Right lobe of liver (tissue), 6 donors: ENCODE measurements at places on chromosomes 16 and 17.

DNA sequence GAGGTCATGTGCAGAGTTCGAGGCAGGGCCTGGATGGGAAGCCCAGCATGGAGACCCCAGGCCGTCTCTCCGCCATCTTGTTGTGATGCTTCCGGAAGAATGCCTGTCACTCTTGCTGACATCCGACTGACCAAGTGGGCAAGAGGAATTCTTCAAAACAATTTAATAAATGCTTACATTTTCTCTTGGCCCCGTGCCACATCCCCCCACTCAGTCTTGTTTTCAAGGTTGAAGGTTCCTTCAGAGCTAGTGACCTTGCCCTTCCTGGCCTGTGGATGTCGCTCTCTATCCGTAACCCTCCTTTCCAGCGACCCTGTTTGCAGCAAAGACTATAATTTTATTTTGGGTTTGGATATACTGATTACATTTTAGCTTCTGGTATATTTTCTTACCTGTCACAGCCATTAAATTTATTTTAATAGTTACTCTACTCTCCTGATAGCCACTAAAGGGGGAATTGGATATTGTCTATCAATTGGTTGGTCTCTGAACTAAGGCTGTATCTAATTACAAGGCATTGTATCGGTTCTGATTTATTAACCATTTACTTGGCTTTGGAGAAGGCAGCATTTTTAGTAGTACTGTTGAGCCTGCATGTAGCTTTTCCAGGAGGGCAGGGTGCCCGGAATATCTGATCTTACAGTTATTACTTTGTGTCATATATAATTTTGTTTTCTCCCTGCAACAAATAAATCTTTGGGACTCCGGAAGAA is 264.5 kb downstream of the WWOX start:
- no peak for DNase-seq

DNA sequence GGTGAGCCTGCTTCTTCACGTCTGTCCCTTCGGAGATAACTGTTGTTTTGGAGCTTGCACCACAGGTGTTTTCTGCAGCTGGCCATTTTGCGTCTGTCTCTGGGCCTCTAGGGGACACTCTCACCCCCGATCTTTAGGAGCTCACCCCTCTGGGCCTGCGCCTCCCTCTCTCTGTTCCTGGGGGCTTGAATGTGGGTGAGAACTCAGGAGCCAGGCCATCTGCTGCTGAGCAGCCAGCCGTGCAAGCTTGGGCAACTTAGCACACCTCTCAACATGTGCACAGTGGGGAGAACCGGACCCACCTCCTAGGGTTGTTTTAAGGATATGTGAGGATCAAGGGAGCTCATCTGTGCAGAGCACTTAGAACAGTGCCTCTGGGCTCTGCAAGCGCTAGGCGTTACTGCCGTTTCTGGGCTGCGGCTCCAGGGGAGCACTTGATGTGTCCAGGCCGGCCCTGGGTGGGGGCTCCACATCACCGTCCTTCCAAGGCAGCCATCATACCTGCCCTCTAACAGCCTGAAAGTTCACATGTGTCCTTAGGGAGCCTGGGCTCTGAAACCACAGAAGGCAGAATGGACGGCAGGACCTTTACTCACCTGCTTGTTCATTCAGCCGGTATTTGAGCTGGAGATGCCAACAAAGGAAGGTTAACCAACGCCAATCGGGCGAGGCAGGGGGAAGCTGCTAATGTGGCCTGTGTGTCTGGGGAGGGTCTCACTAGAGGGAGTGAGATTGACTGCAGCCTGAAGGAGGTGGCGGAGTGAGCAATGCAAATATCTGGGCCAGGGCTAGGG is 66.3 kb downstream of the MRC2 start:
- DNase-seq: no peak

GRCh38 chr17:42512246-42512645 is 23.8 kb upstream of the NAGLU start:
- DNase-seq: no peak

GRCh38 chr16:30644334-30644830 is 6.4 kb upstream of the PRR14 start:
- no peak for DNase-seq

GRCh38 chr17:28896491-28896883 is 1.0 kb downstream of the FLOT2 start:
- no peak for DNase-seq

GRCh38 chr17:42754782-42755181 is 6.2 kb upstream of the RAMP2 start:
- DNase-seq: no peak

GRCh38 chr16:80210787-80211186 is 330.0 kb upstream of the DYNLRB2 start:
- no peak for DNase-seq

GRCh38 chr17:68228817-68229570 is 18.8 kb upstream of the AMZ2 start:
- DNase-seq: no peak

DNA sequence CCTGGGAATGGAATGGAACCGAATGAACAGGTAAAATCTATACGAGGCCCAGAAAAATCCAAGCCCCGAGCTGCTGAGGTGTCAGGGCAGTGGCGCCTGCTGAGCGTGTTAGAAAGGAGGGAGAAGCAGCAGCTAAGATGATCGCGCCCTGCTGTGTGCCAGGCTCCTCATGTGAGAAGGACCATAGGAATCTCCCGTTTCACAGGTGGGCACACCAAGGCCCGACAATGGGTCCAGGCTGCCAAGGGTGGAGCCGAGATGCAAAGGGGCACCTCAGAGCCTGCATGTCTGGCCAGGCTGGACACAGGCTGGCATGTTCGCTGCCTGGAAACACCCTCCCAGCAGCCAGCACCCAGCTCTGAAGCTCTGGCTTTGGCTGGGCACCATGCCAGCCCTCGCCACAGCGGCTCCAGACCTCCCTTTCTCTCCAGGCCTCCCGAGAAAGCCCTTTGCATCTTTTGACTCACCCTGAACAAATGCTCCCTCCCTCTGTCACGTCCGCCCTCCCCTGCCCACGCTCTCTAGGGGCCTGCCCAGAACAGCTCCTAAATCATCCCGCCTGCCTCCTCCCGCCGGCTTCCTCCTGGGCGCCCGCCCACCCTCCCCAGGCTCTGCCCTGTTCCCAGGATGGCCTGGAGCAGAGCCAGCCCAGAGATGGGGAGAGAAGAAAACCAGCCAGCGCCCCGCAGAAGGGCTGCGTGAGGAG is 217.8 kb upstream of the GSE1 start:
- peak; percentile 67 for DNase-seq

GRCh38 chr17:29588562-29589411 is 661 bp downstream of the GIT1 start:
- no peak for DNase-seq

DNA sequence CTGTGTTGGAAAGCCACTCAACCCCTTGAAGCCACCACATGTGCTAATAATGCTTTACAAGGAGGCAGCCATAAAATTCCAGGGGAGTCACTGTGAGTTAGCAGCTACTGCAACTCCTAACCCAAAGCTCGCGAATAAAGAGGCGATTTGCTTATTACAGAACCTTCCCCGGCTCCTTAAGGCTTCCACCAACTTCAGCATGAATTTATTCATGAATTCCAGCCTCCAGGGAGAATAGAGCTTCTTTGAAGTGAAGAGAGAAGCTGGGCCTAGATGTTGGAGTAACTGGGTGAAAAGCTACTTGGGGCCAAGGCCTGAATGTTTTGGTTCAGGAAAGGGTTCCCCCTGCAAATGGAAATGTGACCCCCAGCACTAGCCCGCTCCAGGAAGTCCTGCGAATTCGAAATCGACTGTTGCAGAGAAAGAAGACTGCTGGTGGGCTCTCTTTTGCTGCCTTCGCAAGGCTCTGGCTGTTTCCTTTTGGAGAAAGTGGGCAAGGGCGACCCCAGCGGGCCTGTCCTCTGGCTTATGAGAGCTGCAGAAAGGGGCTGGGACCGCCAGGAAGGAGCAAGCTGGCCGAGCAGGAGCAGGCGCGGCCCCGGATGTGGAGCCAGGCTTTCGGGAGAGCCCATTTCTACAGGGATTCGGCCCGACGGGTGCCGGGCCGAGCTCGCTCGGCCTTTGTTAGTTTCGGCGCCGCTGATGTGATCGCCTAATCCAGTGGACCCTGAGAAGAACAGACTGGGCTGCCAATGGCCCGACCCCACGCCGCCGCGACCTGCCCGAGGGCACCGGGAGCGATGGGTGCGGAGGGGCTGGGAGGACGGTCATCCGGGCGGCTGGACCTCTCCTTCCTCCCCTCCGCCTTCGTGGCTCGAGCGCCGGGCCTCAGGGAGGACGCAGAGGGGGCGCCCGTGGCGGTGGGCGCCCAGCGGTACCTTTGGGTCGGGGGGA is 7.6 kb downstream of the CBX8 start:
- DNase-seq: peak; percentile 50

DNA sequence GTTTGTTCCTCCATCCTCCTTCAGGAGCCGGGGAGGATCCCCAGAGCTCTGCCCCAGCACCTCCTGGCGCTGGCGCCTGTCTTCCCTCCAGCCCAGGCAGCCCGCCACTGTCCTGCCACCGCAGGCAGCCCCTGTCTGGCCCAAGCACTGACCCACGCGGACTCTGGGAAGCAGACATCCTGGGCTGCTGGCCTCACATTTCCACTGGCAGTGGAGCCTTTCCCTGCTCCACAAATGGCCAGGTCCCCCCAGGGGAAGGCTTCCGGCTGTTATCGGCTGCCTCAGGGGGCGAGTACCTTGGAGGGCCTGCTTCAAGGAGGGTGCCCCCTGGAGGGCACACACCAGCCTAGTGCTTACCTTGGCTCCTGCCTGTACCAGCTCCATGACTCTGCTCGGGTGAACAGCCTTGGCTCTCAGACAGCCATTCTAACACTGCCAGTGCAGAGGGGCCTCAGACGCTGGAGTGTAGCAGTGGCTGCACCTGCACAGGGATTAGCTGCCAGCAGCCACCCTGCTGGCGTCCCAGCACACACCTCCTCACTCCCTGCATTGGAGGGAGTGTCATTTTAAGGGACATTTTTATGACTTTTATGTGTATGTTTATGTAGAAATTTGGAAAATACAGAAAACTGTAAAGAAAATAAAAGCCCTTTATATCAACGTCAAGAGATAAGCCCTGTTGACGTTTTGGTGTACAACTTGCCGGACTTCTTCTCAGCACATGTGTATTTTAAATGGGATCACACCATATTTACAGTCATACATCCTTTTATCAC is 21.0 kb downstream of the ACE start:
- DNase-seq: no peak

GRCh38 chr17:78999056-78999768 is 10.4 kb downstream of the CANT1 start:
- peak; percentile 7 for DNase-seq

DNA sequence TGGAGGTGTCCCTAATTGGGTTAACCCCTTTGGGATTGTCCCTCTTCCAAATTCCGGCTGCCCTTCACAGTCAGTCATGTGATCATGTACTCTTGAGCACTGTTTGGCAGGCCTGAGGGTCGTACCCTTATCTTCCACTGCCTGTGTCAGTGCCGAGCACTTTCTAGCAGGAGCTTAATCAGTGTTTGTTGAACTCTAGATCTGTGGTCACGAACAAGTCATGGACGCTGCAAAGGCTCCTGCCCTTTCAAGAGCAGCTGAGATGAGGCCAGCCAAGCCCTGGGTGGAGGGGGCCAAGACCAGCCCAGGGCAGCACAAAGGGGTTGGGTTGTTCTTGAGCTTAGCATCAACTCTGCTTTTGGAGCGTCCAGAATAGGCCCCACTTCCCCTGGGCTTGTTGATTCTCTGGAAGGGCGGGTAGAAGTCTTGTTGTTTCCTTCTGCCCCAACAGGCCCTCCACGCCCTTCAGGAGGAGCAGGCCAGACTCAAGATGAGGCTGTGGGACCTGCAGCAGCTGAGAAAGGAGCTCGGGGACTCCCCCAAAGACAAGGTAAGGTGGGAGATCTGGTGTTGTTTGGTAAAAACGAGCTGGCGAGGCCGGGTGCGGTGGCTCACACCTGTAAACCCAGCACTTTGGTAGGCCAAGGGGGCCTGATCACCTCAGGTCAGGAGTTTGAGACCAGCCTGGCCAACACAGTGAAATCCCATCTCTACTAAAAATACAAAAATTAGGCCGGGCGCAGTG is 5.3 kb downstream of the IFI35 start:
- DNase-seq: no peak

DNA sequence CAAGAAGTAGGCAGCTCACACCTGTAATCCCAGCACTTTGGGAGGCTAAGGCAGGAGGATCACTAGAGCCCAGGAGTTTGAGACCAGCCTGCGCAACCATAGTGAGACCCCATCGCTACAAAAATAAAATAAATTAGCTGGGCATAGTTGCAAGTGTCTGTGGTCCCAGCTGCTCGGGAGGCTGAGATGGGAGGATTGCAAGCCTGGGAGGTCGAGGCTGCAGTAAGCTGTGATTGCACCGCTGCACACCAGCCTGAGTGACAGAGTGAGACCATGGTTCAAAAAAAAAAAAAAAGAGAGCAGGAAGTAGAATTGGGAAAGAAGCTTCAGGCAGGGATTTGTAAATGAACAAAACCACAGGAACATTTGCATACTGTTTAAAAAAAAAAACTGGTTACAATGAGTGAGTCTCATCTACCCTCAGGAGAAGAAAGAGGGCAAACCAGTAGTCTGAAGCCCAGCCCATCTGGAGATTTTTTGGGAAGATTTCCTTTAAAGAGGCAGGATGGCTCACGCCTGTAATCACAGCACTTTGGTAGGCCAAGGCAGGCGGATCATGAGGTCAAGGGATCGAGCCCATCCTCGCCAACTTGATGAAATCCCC is 7.9 kb downstream of the MPV17L start:
- no peak for DNase-seq

GRCh38 chr17:19938736-19939135 is 38.9 kb downstream of the AKAP10 start:
- DNase-seq: no peak

DNA sequence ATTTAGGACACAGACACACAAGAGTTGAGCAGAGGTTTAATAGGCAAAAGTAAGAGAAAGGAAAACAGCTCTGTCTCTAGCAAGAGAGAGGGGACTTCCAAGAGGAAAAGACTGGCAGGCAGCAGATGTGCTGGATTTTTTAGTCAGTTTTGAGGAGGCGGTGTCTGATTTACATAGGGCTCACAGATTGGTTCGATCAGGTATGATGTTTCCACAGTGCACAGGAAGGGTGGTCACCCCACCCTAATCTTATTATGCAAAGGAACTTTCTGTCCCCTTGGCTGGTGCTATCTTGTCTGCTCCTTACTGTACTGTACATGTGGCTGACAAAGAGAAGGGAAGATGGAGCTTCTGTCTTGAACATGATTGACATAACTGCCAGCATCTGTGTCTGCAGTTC is 25.3 kb downstream of the BFAR start:
- no peak for DNase-seq

DNA sequence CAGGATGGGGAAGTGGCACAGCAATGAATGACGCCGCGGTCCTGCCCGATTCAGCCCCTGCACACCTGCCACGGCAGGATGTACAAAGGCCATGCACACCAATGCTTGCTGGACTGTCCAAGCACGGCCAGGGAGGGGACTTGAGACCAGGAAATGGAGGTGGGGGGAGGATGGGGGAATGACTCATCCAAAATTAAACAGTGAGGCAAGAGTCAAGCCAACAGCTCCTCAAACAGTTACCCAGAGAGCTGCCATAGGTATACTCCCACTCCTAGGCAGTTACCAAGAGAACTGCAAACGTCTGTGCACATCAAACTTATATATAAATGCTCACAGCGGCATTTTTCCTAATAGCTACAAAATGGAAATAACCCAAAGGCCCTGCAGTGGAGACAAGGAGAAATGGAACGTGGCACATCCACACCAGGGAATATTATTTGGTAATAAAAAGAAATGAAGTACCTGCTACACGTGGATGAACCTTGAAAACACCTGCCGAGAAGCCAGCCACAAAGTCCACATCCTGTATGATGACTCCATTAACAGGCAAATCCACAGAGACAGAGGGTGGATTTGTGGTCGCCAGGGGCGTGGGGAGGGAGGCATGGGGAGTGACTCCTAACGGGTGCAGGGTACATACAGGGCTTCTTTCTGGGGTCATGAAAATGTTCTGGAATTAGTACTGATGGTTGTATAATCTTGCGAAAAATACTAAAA is 54.1 kb downstream of the VAC14 start:
- DNase-seq: peak; percentile 94
